ENCODE measurements at places on chromosomes 13 and 19. TPM values are rescaled to one million over a fixed set of nuclear protein-coding genes. Genes with fewer than 3 reads are reported as not detected.

Gene ZNF491
- total RNA-seq: 0.67 TPM

Gene MUC16
- not detected for total RNA-seq

Gene EFNA2
- total RNA-seq: not detected

Gene KLHL1
- not detected for total RNA-seq

Gene YJU2
- 30.8 TPM for total RNA-seq

Gene ZNF442
- 1.2 TPM for total RNA-seq

Gene CD33
- total RNA-seq: 14.3 TPM

Gene CD209
- not detected for total RNA-seq

Gene CAPN12
- 3.6 TPM for total RNA-seq

Measured in activated T-helper 2 cell treated with anti-CD3 and anti-CD28 coated beads, Interferon-gamma antibody, Interleukin-2, Interleukin-4, amounts not matched to agents 10 μg/mL and 5 μg/mL and 100 μg/mL, durations not matched to agents 14 hours and 24 hours and 36 hours (primary cell).